ENCODE measurements at places on chromosomes 7 and 10.

DNA sequence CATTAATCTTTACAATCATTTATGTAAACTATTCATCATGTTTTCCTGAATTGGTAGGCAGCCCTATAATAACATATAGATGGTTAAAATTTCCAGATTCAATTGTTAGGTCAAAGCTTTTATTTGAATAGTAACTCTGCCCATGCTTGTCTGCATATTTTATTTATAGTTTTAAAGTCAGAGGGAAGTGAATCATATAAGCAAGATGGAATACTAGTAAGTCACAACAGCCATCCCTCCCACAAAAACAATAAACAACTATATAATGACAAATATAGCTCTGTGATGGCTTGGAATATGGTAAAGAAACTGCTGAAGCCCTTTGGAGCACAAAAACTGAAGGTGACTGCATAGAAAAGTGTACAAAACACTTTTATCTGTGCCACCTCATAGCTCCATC, 156.3 kb upstream of the TMEM106B start:
- DNase-seq = no peak

GRCh38 chr7:134933460-134934068, 52.7 kb upstream of the AGBL3 start:
- no peak for DNase-seq

DNA sequence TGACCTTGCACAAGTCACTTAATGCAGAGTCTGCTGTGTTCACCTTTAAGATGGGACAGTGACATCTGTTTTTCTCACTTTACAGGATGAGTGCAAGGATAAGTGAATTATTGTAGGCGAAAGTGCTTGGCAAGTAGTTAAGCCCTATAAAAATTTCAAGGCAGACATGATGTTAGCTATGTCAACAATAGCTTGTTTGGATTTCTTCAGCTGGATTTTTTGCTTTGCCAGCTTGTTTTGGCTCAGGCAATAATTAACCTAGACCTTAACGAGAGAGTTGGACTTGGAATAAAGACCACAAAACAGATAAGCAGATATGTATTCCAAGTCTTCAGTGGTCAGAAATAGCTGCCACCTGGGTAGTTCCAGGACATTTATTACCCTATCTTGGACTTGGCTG, 255.2 kb downstream of the ARL4A start:
- no peak for DNase-seq

DNA sequence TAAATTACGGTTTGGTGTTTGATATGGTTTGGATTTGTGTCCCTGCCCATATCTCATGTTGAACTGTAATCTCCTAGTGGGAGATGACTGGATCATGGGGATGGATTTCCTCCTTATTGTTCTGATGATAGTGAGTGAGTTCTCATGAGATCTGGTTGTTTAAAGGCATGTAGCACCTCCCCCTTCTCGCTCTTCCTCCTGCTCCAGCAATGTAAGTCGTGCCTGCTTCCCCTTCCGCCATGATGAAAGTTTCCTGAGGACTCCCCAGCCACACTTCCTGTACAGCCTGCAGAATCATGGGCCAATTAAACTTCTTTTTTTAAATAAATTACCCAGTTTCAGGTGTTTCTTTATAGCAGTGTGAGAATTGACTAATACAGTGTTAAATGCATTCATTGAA, 116.6 kb downstream of the DOCK4 start:
- DNase-seq = no peak

- no peak for DNase-seq
These were observed 77.8 kb downstream of the NAMPT start for GRCh38 chr7:106206826-106207541.

- DNase-seq = no peak
These were observed 230.9 kb downstream of the AGMO start for GRCh38 chr7:15330943-15331342.

All from activated CD4-positive, alpha-beta T cell treated with anti-CD3 and anti-CD28 coated beads, Interleukin-2, amount 50 U/mL, for 24 hours (primary cell).